ENCODE measurements at places on chromosomes 7 and 10.

DNA sequence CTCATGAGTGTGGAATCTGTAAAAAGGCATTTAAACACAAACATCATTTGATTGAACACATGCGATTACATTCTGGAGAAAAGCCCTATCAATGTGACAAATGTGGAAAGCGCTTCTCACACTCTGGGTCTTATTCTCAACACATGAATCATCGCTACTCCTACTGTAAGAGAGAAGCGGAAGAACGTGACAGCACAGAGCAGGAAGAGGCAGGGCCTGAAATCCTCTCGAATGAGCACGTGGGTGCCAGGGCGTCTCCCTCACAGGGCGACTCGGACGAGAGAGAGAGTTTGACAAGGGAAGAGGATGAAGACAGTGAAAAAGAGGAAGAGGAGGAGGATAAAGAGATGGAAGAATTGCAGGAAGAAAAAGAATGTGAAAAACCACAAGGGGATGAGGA is 207.7 kb downstream of the ZEB1 start:
- DNase-seq = no peak

GRCh38 chr10:5977471-5978229 is at the start of gene IL15RA:
IL15RA (minus strand) TSS chr10:5977543; CDS start chr10:5977492, 51 bp downstream.
- DNase-seq = no peak

- no peak for DNase-seq
Measured at GRCh38 chr7:127620406-127621233, 2.7 kb upstream of the PAX4 start.

DNA sequence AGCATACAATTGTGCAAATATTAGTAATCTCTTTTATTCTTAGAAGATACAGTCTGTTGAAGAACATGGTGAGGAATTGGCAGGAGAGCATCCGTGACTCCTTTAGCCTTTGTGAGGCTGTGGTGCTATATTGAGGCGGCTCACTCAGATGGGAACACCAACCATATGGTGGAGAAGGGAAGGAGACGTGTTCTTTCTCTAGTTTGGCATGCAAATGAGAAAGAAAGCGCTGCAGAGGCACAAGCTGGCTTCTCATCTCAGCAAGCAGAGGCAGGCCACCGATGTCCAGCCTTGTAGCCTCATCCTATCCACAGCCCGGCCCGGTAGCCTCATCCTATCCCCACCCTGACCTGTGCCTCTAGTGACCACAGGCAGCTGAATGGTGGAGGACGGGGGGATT is 288.3 kb downstream of the CAMK1D start:
- DNase-seq = no peak

GRCh38 chr10:5775685-5776084 is 37.5 kb downstream of the GDI2 start:
- DNase-seq = no peak

- DNase-seq = no peak
Measured at GRCh38 chr10:819326-819725, 112.2 kb downstream of the LARP4B start.

DNA sequence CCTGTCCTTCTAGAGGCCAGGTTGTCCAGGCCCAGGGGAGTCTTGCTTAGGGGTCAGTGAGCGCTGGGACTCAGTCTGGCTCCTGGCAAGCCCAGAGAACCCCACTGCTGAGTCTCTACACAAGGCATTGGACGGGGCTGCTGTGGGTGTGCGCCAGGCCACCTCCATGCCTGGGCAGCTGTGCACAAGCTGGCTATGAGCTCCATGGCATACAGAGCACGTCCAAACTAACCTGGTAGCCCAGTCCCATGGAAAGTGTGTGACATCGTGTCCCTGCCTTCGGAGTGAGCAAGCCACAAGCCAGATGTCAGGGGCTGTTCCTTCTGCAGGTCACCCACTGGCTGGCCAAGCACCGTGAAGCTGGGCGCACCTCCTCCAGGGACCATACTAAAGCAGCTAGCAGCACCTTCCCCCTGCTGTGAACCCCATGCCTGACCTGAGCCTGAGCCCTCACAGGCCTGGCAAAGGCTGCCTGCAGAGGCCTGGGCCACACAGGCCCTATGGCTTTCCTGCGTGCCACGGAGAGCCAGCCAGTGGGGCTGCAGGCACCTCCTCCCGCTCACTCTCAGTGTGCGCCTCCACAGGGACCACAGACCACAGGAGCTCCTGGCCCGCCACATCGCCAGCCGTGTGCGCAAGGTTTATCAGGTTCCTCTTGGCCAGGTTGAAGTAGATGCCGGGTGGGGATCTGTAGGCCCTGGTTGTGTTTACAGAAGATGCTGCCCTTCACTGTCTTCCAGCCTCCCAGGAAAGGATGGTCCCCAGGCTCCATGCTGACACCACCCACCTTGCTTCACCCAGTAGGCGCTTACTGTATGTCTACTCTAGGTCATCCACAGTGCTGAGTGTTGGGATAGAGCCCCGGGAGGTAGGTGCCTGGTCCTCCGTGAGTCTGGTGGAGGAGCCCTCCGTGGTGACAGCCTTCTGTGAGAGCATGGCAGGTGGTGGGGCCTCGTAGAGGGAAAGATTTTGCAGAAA is 219.7 kb downstream of the EBF3 start:
- DNase-seq = no peak

All from NCI-H1436 (cell line).